ENCODE measurements at places on chromosomes 12 and 14.

GRCh38 chr12:120121766-120122293 is 5.3 kb upstream of the RAB35 start:
- DNase-seq = no peak

- DNase-seq = no peak
These were observed 50.8 kb upstream of the PRICKLE1 start for GRCh38 chr12:42640391-42640790.

GRCh38 chr12:20245491-20245890 is 122.8 kb upstream of the PDE3A start:
- no peak for DNase-seq

DNA sequence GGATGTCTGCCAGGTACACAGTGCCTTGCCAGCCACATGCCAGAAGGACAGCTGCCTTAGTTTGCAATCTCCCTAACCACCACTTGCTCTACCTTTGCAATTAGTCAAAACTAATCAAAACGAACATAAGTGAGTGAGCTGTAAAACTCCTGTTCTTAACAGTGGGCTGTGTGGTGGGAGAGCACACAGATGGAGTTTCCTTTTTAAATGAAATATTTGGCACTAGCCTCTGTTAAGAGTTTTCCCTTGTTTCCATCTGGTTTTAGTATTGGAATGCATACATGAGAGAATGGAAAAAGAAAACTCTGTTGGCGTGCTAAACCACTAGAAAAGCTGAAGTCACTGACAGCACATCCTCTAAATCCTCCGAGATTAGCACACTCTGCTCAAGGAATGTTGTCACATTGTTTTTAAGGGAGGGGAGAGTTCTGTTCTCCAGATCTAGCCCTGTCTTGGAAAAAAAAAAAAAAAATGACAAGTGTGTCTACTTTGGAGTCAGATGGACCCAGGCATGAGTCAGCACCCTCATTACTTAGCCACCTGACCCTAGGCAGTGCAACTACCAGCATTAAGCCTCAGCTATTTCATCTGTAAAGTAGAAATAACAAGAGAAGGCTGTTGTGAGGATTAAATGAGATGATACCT is 83.9 kb downstream of the STXBP6 start:
- peak; percentile 45 for DNase-seq

DNA sequence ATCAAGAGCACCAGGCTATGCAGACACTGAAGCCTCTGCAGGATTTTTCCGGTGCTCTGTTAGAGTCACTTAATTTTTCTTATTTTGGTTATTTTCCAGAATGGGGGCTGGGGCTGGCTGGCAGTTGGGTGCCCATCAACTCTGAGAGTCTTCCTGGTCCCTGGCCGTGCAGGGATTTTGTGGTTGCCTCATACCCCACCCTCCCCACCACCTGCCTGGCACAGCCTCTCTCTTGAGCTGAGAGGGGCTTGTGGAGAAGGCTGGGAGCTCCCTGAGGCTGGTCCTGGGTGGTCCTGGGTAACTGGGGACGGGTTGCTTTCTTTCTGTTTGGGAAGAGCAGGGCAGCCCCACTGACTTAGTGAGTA is 23.3 kb downstream of the LRTM2 start:
- no peak for DNase-seq

DNA sequence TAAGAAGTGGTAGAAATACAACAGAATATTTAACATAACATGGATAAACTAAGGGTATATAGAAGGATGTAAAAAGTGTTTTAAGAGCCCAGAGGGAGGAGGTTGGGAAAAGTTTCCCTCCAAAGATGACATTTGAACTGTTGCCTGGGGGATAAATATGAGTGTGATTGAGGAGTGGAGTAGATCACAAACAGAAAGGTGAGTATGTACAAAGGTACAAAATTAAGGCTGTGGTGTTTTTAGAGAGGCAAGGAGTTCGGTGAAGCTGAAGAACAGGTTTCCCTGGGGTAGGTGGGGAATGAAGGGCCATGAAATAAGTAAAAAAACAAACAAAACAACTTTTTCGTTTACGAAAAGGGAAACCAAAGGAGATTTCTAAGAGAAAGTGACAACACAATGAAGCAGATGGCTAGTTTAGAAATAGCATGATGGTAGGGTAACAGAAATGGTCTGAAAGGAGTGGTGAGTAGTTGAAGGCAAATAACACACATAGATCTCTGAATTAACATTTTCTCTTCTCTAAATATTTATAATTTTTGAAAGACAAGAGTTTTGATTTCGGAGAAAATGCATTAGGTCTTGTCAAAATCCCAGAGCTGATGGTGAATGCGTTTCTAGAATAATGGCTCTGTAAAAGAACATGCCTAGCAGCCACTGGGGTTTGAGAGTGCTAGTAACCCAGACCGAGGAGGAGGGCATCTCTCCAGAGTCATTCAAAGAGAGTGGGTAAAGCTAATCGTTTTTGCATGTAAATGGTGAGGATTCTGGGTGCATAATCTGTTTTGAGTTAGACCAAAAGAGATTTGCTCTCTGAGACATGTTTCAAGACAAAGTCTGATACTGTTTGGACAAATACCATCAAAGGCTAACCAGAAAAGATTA is 240.4 kb upstream of the DCN start:
- DNase-seq = no peak

- DNase-seq = no peak
These were observed 13.7 kb downstream of the POMT2 start for GRCh38 chr14:77306851-77307496.

DNA sequence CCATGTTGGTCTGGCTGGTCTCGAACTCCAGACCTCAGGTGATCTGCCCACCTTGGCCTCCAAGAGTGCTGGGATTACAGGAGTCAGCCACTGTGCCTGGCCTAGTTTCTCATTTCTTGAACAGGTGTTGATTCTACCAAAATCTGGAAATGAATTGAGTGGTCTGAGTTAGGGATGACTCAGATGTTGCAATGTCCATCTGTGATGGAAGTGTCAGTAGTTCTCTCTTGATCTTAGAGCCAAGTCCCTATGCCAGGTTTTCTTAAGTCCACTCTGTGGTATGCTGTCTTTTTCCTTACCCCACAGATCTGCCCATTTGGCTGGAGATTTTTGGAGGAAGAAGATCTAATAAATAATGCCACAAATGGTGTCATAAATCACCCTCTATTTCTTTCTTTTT is 12.6 kb downstream of the SNAPC1 start:
- no peak for DNase-seq

DNA sequence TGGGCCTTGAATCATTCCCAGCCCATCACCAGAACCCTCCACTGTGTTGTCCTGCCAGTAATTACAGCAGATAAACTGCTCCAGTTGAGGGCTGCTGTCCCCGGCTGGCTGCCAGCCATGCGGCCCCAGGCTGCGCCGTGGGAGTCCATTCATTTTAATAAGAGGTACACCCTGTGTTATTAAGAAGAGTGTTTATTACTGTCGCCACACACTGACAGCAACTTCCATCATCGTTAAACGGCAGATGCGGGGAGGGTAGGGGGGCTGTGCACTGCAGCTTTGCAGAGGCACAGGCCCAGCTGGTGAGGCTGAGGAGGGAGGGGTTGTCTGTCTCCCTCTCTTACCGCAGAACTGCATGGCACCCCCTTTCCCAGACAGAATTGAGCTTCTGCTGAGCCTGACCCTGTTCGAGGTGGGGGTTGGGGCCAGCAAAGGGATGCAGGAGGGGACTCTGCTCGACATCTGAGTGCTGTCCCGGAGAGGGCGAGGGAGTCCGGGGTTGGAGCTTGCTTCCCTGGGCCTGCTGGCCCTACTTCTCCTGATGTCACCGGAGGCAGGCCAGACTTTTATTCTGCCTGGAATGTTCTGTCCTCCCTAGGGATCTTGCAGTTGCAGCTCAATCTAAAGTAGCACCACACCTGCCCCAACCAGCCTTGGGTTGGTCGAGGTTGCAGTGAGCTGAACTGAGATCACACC is 33.8 kb upstream of the GPATCH2L start:
- DNase-seq = no peak

- DNase-seq = no peak
These were observed 319.2 kb upstream of the PRICKLE1 start for GRCh38 chr12:42908712-42909111.

Measured in upper lobe of left lung (tissue), 6 donors.